ENCODE measurements at places on chromosomes 12 and 14.
A peak's percentile ranks its signal among the peaks of the same experiment; 100 is the strongest.

DNA sequence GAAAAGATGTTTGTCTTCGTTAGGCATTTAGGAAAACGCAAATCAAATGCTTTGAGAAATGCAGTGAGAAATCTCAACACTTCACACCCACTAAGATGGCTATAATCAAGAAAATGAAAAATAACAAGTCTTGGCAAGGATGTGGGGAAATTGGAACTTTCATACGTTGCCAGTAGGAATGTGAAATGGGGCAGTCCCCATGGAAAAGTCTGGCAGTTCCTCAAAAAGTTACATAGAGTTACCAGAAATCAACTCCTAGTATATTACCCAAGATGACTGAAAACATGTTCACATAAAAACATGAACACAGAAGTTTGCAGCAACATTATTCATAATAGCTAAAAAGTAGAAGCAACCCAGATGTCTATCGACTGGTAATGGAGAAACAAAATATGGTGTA is 41.5 kb upstream of the LRTM2 start:
- no peak for DNase-seq

DNA sequence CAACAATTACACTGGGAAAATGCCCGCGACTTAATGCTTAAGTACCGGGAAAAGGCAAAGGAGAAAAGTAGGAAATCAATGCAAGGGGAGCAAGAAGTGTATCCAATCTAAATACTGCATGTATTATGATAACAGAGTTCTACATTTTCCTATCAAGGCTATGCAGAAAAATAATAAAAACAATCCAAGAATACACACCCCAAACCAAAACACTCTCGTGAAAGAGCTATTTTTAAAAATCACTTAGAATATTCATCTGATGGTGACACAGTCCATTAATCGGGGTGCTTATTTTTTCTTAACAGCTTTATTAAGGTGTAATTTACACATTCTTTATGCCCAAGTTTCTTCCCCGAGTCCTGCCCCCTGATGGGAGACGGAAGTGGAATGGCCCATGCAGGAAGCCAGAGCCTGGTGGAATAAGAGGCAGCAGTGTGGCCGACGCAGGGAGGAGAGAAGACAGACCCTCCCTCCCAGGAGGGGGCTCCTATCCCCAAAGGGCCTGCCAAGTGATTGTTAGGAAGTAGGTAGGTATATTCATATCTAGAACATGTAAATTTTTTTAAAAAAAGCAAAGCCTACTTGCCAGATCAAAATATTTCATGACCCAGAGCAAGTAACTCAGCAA is 174.3 kb downstream of the FOXN3 start:
- DNase-seq: no peak

DNA sequence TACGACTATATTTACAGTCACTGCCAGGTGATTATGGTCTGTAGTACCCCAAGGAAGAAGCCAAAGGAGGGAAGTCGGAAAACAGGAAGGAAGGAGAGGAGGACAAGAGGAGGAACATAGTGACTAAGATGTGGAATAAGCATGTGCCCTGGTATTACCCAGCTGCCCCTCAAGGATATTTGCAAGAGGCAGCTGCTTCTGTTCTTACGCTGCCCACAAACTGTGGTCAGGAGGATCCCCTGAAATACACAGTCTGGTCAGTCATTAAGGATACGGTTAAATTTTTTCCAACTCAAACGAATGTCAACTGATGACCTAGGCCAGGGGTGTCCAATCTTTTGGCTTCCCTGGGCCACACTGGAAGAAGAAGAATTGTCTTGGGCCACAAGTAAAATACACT is 126.5 kb downstream of the CMAS start:
- no peak for DNase-seq

DNA sequence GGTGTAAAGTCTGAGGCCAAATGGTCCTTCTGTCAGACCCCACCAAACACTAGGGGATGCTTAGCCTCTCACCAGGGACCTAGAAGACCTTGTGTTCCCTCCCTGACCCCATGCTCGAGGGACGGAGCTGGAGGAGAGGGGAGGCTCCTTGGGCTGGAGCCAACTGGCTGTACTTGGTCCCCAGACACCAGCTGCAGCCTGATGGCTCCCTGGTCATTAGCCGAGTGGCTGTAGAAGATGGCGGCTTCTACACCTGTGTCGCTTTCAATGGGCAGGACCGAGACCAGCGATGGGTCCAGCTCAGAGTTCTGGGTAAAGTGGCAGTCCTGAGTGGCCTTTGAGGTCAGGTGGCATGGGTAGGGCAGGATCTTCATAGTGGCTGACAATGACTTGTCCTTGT is 29.0 kb downstream of the PAPLN start:
- no peak for DNase-seq

GRCh38 chr14:75259510-75259855 is 19.1 kb upstream of the FOS start:
- DNase-seq: peak; percentile 66

DNA sequence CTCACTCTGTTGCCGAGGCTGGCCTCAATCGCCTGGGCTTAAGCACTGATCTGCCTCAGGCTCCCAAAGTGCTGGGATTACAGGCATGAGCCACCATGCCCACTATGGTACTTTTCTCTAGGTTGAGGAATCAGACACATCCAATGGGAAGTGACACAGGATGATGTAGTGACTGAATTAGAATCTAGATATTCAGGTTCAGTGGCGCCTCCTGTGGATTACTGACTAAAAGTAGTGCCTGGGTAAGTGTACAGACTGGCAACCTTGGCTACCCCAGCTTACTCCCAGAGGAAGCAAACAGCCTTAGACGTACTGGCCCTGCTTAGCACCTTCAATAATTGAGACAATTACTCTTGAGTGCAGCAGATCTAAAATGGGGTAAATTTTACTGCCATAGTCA is 22.8 kb downstream of the GALNT8 start:
- no peak for DNase-seq

DNA sequence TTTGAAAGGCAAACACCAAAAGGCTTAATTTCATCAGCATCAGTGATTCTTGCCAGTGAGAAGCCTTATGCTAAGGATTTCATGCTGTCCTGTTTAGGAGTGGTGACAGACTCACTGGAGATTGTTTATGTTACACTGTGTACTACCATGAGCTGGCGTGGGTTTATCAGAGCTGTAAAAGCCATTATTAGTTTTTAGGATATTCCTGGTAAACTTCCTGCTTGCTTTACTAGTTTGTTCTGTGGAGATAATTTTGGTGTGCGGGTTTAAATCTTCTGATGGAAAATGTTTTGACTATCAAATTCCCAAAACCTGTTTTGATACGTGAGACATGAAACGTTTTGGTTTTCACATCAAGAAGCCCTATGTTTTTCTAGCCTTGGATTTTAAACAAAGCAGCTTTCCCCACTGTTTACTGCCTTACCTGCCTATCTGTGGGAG is 15.2 kb downstream of the PPFIBP1 start:
- no peak for DNase-seq

GRCh38 chr12:91140026-91140931 is 29.0 kb upstream of the LUM start:
- DNase-seq: no peak

- DNase-seq: peak; percentile 52
Observed at GRCh38 chr12:119780786-119781434, 96.2 kb downstream of the CIT start.

GRCh38 chr12:124636138-124636978 is 68.9 kb upstream of the NCOR2 start:
- no peak for DNase-seq

DNA sequence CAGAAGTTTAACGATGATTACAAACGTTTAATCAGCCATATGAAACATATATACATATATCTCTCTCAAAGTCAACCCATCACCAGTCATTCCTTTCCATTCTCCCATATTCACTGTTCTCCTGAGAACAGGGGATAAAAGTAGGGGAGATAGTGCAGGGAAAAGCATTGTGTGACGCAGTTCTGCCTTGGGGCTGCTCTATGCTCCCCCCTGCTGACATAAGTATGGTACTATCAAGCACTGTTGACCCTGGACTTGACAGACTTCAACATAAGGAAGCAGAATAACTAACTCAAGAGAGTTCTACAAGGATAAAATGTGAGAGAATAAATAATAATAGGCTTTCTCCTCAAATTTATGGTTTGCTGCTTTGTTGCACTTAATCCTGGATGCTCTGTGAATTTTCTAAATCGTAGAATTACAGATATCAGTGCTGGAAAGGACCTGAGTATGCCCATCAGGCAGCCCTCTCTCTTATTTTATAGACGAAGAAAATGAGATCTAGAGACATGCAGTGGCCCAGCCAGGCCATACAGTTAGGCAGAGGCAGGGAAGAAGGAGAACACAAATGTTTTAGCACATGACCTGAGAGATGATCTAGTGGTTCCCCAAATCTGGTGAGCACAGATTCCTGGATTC is 87.2 kb downstream of the SCN8A start:
- peak; percentile 59 for DNase-seq

DNA sequence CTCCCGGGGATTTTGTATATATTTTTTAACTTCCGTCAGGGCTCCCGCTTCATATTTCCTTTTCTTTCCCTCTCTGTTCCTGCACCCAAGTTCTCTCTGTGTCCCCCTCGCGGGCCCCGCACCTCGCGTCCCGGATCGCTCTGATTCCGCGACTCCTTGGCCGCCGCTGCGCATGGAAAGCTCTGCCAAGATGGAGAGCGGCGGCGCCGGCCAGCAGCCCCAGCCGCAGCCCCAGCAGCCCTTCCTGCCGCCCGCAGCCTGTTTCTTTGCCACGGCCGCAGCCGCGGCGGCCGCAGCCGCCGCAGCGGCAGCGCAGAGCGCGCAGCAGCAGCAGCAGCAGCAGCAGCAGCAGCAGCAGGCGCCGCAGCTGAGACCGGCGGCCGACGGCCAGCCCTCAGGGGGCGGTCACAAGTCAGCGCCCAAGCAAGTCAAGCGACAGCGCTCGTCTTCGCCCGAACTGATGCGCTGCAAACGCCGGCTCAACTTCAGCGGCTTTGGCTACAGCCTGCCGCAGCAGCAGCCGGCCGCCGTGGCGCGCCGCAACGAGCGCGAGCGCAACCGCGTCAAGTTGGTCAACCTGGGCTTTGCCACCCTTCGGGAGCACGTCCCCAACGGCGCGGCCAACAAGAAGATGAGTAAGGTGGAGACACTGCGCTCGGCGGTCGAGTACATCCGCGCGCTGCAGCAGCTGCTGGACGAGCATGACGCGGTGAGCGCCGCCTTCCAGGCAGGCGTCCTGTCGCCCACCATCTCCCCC is 777 bp downstream of the ASCL1 start:
- no peak for DNase-seq

DNA sequence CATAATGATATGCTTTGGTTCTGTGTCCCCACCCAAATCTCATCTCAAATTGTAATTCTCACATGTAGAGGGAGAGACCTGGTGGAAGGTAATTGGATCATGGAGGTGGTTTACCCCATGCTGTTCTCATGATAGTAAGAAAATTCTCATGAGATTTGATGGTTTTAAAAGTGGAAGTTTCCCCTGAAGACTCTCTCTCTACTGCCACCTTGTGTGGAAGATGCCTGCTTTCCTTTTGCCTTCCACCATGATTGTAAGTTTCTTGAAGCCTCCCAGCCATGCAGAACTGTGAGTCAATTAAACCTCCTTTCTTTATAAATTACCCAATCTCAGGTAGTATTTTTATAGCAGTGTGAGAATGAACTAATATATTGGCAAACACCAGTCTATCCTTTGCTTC is 260.4 kb upstream of the PPFIA2 start:
- no peak for DNase-seq

DNA sequence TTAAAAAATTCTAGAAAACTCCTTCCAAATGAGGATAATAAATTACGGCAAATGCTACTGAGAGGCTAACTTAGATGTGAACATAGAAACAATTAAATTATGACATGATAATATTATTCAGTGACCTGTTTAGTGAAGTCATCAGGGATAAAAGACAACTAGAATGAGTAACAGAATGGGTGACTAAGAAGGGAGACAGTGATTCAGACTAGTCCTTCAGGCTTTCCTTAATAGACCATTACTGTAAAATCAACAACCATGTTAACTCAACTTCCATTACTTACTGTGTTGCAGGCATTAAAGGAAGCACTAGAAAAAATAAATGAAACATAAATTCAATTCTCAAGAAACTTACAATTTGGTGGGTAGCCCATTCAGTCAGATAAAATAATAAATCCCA is 543.9 kb upstream of the LRFN5 start:
- no peak for DNase-seq

- no peak for DNase-seq
Observed at GRCh38 chr12:24838531-24838950, 110.4 kb downstream of the BCAT1 start.

- DNase-seq: no peak
Observed at GRCh38 chr14:34053666-34054065, 102.8 kb upstream of the EGLN3 start.

- no peak for DNase-seq
Observed at GRCh38 chr12:133061954-133062353, 18.8 kb upstream of the ZNF140 start.

DNA sequence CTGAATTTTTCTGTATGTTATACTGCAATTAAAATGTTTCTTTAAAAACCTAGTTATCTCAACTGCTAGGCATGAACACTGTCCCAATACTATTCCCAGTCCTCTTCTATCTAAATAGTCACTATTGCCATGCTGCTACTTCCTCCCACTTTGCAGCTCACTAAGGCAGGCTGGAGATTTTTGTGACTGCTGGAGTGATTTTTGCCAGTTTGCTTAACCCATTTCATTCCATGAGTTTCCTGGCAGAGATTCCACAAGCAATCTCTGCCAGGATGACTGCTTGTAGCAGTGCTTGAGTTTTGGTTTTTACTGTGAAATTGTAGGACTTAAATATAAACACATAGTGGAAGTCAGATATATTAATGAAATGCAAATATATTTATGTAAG is 80.8 kb downstream of the BHLHE41 start:
- DNase-seq: no peak

DNA sequence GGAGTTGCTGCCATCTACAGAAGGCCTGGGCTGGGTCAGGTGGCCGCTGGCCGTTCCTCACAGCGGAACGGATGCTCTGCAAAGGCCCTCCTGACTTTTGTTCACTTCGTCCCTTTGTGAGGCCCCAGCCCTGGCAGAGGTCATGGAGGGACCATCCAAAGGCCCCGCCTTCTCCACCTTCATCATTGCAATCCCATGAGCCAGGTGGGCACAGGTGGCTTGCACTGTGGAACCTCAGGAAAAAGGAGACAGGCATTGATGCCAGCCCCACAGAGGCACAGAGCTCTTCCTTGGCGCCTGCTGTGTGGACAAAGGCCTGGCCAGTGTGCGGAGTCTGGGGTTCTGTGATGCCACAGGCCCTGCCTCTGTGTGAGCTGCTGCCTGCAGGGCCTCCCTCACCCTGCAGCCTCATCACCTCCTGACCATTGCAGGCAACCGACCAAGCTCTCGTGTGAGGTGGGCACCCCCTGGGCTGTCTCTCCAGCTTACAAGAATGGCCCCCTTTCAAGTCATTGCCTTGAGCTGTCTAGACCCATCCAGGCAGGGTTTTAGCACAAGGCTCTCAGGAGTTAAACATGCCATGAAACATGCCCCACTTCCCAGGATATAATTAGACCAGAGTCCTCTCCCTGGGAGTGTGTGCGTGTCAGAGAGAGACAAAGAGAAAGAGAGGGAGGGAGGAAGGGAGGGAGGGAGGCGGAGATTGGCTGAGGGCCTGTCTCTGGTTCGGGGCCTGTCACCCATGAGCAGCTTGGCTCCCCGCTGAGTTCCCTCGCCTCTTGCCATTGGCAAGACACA is 19.3 kb downstream of the NFKBIA start:
- DNase-seq: no peak

Data from HTR-8/SVneo (cell line).